ENCODE measurements at places on chromosomes 6 and 20.
A peak's percentile ranks its signal among the peaks of the same experiment; 100 is the strongest.

DNA sequence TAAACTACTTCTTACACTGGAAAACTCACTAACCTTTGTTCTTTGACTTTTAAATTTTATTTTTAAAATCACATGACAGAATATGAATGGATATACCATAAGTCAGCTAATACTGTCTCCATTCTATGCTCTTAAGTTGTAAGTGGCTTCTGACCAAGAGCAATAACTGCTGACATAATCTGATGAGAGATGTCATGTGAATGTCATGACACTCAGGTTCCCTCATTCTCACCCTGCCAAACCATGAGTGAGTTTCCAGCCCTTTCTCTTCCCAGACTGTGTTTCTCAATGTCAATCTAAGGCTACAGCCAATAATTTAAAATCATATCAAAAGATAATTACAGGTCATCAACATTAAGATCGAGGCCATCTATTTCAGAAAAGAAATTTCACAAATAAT lies 39.7 kb downstream of the KIF16B start:
- no peak overlapping the region for H3K27ac ChIP-seq
- no peak for DNase-seq
- H3K36me3 ChIP-seq = no peaks in the 10 kb centered on the region
- H3K4me3 ChIP-seq = no peak overlapping the region
- no peaks in the 10 kb centered on the region for H3K27me3 ChIP-seq

GRCh38 chr6:47832386-47833100 lies 50.7 kb downstream of the OPN5 start:
- no peaks in the 10 kb centered on the region for H3K36me3 ChIP-seq
- no peak overlapping the region for H3K4me3 ChIP-seq
- no peaks in the 10 kb centered on the region for H3K27me3 ChIP-seq
- H3K4me1 ChIP-seq = no peaks in the 10 kb centered on the region
- no peak for DNase-seq

GRCh38 chr6:13445005-13445743 lies 42.2 kb downstream of the GFOD1 start:
- DNase-seq = peak; percentile 80
- no peak overlapping the region for H3K4me3 ChIP-seq
- H3K27ac ChIP-seq = no peak overlapping the region
- H3K27me3 ChIP-seq = no peaks in the 10 kb centered on the region
- peaks cover 9% of the 10 kb centered on the region for H3K4me1 ChIP-seq

- no peaks in the 10 kb centered on the region for H3K4me1 ChIP-seq
- no peaks in the 10 kb centered on the region for H3K27me3 ChIP-seq
- no peaks in the 10 kb centered on the region for H3K36me3 ChIP-seq
- no peak for DNase-seq
Measured at GRCh38 chr6:102746941-102747340, 1353.4 kb downstream of the GRIK2 start.

- no peak overlapping the region for H3K27ac ChIP-seq
- no peaks in the 10 kb centered on the region for H3K4me1 ChIP-seq
- DNase-seq = no peak
Measured at GRCh38 chr6:148888856-148889255, 142.0 kb downstream of the UST start.

DNA sequence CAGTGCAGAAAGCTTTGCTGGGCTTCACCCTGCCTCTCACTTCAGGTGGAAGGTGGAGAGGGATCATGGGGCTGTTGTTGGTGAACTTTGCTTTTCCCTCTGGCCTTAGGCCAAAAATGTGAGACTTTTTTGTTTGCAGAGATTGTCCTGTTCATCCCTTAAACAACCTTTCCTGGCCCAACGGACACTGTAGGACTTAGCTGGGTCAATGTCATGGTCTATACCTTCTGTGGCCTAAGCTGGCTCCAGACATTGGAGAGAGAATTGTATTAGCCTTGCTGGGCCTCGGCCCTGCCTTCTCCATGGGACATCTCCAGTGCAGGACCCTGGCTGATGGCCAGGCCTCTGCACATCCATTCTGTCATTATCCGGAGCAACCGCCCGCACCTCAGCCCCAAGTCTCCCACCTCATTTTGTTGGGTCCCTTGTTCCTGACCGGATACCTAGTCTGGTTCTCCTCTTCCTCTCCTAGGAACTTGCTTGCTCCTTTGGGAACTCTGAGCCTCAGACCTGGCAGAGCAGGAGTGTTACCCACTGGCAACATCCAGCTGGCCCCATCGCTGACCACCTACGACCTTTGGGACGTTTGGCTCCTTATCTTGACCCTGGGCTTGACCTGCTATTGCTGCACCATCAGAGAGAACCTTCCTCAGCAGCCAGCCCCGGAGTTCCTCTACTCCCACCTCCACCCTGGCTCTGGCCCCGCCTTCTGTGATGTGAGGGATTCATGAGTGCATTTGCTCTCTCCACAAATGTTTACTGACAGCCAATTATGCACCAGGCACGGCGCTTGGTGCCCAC lies 128.2 kb downstream of the BANF2 start:
- H3K4me3 ChIP-seq = no peak overlapping the region
- no peaks in the 10 kb centered on the region for H3K4me1 ChIP-seq
- no peak for DNase-seq
- peaks cover 4% of the 10 kb centered on the region for H3K27me3 ChIP-seq
- H3K27ac ChIP-seq = no peak overlapping the region

GRCh38 chr6:154432533-154433476 lies 76.2 kb upstream of the IPCEF1 start:
- H3K36me3 ChIP-seq = no peaks in the 10 kb centered on the region
- no peaks in the 10 kb centered on the region for H3K27me3 ChIP-seq
- H3K4me1 ChIP-seq = no peaks in the 10 kb centered on the region
- DNase-seq = no peak

- no peak overlapping the region for H3K27ac ChIP-seq
- no peak overlapping the region for H3K4me3 ChIP-seq
- no peaks in the 10 kb centered on the region for H3K4me1 ChIP-seq
- DNase-seq = no peak
Measured at GRCh38 chr20:2088891-2089290, 12.7 kb upstream of the STK35 start.

DNA sequence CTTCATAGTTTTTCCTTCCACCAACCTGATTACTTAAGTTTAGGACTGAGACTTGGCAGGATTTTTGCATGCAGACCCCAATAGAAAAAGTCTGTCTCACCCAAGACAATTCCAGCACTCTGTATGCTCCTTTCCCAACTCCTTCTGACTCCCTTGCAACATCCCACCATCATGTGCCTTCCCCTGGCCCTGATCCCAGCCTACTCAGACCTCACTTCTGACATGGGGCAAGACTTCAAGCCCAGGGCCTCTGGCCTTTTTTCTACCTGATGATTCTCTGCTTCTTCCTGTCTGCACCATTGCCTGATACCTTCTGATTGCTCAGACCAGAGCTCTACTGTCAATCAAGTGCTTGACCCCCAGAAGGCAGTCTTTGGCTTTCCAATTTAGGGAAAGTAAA lies 96.6 kb downstream of the HAO1 start:
- H3K4me3 ChIP-seq = no peak overlapping the region
- no peak for DNase-seq
- H3K27me3 ChIP-seq = peaks cover 10% of the 10 kb centered on the region
- H3K4me1 ChIP-seq = no peaks in the 10 kb centered on the region

- no peak for DNase-seq
- H3K4me3 ChIP-seq = no peak overlapping the region
- no peaks in the 10 kb centered on the region for H3K36me3 ChIP-seq
- no peaks in the 10 kb centered on the region for H3K27me3 ChIP-seq
Measured at GRCh38 chr6:708237-708598, 15.3 kb upstream of the EXOC2 start.

- no peak for DNase-seq
- no peak overlapping the region for H3K27ac ChIP-seq
- H3K4me3 ChIP-seq = no peak overlapping the region
- H3K36me3 ChIP-seq = no peaks in the 10 kb centered on the region
Measured at GRCh38 chr20:39913274-39913673, 775.8 kb downstream of the MAFB start.

DNA sequence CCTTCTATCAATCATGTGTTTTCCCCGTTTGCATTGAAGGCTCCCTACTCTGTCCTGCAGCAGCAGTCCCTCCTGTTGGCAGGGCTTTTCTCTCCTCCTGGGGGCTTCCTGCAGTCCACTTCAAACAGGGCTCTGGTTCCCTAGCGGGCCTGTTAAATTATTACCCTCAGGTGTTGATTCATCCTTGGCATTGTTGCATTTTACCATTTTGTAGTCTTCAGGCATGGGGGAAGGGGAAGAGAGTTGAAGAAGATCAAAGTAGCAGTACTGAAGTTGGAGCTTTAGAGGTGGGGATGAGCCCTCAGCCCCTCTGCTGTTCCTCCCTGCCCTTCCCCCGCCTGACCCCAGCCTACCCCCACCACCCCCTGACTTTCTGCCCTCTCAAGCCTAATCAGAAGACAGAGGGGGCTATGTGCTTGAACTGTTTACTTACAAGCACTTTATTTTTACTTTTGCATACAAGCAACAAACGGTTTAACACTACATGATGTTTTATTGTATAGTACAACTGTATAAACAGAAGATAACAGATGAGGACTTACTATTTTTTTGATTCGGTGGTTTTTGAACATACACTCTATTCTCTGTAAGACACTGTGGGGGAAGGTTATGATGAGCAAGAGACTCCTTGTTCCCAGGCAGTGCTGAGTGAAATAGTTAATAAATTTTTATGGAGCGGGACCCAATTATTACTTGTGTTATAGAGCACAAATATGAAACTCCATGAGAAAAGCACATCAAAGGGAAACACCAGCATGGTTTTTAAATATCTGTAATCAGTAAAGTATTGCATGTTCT lies 169.7 kb downstream of the EYA4 start:
- no peak overlapping the region for H3K4me3 ChIP-seq
- H3K4me1 ChIP-seq = no peaks in the 10 kb centered on the region
- H3K27me3 ChIP-seq = no peaks in the 10 kb centered on the region
- H3K36me3 ChIP-seq = no peaks in the 10 kb centered on the region
- no peak for DNase-seq
- H3K27ac ChIP-seq = no peak overlapping the region

DNA sequence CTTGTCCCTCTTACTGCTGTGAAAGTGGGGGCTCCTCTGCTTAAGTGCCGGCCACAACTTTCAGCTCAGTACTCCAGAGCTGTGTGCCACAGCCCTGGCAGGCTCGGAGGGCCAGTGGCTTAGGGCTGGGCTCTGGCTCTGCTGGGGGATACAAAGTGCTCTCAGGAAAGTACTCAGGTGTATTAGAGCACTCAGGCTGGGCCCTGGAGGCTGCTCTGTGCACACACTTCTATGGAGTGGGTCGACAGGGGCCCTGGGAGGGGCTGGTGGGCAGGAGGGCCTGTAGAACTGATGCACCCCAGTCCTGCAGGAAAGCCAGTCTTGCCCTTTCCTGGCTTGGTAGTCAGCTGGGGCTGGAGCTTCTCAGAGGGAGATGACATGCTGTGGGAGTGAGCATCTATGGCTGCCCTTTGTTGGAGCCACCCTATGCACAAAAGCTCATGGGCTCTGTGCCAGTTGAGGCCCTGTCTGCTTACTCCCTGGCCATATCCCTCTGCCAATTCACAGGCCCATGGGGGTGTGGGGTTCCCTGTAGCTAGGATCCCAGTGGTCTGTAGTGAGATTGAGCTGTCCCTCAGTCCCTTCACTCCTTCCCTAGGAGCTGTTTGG lies 22.0 kb downstream of the CENPW start:
- peaks cover 25% of the 10 kb centered on the region for H3K36me3 ChIP-seq
- DNase-seq = no peak
- no peaks in the 10 kb centered on the region for H3K4me1 ChIP-seq
- no peak overlapping the region for H3K4me3 ChIP-seq

- no peaks in the 10 kb centered on the region for H3K4me1 ChIP-seq
- H3K27me3 ChIP-seq = no peaks in the 10 kb centered on the region
- H3K36me3 ChIP-seq = no peaks in the 10 kb centered on the region
- no peak overlapping the region for H3K27ac ChIP-seq
Measured at GRCh38 chr6:13873288-13874190, 51.2 kb upstream of the RNF182 start.

DNA sequence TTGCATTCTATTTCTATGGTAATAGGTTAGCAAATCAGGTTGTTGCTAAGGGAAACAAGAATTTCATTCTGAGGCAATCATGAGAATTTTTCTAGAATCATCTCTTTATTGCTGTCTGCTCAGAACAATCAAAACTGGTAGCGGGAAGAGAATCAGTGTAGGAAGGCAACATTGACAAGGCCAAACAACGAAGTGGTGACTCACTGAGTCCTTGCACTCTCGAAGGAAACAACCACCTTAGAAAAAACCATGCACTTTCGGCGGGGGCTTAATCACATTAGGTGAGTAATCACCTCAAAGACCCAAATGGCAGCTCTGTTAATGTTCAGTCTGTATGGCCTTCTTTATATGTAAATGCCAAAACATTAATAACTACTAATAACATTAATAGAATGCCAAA lies 78.8 kb upstream of the MAP7 start:
- DNase-seq = no peak
- H3K4me1 ChIP-seq = no peaks in the 10 kb centered on the region
- H3K4me3 ChIP-seq = no peak overlapping the region
- H3K27me3 ChIP-seq = no peaks in the 10 kb centered on the region
- H3K27ac ChIP-seq = no peak overlapping the region
- no peaks in the 10 kb centered on the region for H3K36me3 ChIP-seq

- H3K27ac ChIP-seq = peak overlapping the region; percentile 85
- DNase-seq = peak; percentile 24
- H3K27me3 ChIP-seq = no peaks in the 10 kb centered on the region
- peak overlapping the region; percentile 78 for H3K4me3 ChIP-seq
- peaks cover 52% of the 10 kb centered on the region for H3K4me1 ChIP-seq
Measured at GRCh38 chr6:31898383-31899011, 999 bp upstream of the EHMT2 start.

DNA sequence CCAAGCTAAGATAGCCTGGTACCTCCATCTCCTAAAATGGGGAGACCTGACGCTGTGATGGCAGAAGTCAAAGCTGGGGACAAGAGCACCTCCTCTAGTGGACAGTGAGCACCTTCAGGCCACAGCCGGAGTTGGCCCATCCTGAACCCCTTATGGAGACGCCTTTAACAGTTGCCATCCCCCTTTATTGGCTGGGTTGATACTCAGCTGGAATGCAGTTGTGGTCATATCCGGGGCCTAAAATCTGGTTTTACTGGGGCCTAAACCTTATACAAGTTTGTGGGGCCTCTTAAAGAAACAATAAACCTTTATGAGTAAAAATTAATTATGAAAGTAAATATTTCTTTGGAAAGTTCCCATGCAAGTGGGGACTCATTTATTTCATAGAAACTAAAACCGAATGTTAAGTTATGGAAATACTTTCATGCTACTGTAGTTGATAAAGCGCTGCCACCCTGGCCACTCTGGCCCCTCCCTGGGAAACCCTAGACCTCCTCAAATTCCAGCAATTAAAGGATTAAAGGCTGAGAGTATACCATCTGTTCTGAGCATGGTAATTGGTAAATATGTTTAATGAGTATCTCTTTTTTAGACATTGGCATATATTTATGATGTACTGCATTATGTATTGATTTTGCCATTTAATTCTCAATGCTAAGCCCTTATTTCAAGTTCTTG lies 95.1 kb upstream of the SASH1 start:
- H3K27ac ChIP-seq = no peak overlapping the region
- DNase-seq = no peak
- no peaks in the 10 kb centered on the region for H3K36me3 ChIP-seq
- peaks cover 17% of the 10 kb centered on the region for H3K27me3 ChIP-seq
- H3K4me1 ChIP-seq = no peaks in the 10 kb centered on the region

- DNase-seq = no peak
- H3K36me3 ChIP-seq = no peaks in the 10 kb centered on the region
- H3K4me3 ChIP-seq = no peak within 1 kb of the TSS
- H3K4me1 ChIP-seq = peaks cover 9% of the 10 kb centered on the region
- no peaks in the 10 kb centered on the region for H3K27me3 ChIP-seq
Measured at GRCh38 chr20:63498960-63499337, at the start of gene EEF1A2. TSS of gene EEF1A2 (minus strand) at chr20:63499083. CDS start at chr20:63497763, 1,320 bp downstream.
